Stimulated activated CD8-positive, alpha-beta memory T cell treated with anti-CD3 and anti-CD28 coated beads, Interleukin-2, amount 100 ng/mL, for 1 hour (primary cell): ENCODE measurements at places on chromosomes 7 and 10.

DNA sequence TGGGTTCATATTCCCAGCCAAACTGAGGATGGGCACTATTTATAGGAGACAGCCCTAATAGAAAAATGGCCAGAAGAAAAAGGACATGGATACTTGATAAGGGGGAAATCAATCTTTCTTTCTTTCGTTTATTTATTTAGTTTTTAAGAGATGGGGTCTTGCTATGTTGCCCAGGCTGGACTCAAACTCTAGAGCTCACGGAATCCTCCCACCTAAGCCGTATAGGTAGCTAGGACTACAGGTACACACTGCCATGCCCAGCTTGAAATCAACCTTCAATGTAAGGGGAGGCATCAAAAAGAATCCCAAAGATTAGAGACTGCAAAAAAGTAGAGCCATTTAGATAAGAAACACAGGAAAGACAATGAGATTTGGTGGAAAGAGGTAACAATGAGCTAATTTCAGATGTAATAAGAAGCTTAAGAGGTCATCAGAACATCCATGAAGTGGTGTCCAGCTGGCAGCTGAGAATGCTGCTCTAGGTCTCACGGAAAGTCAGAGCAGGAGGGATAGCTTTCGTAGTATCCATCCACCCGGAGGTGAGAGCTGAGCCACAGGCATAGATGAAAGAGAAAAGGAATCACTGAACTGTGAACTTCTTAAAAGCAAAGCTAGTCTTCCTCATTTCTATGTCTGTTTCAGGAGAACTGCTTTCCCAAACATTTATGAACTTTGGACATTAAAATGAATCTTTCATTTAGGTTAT, 10.5 kb upstream of the ABLIM1 start:
- no peak for DNase-seq

- no peak for DNase-seq
Observed at GRCh38 chr10:124599588-124600050, 138.0 kb downstream of the LHPP start.

GRCh38 chr7:76372984-76373833, 14.4 kb upstream of the YWHAG start:
- no peak for DNase-seq

DNA sequence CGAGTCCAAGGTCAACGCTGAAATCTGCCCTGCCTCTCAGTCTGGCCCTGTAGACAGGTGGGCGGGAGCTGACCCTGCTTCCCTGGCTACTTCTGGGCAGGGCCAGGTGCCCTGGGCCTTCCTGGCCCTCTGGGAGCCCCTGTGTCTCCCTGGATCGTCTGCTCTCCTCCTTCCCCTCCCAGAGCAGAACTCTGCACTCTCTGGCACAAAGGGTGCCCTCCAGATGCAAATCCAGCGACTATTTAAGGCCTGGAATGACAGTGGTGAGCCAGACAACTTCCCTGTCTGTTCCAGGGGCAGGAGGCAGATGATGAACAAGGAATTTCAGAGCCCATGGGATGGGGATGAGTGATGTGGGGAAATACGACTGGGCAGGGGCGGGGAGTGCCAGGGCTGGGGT, 63.4 kb downstream of the C10orf105 start:
- DNase-seq, result no peak

- no peak for DNase-seq
Observed at GRCh38 chr10:69963835-69964710, 88.6 kb upstream of the MACROH2A2 start.

DNA sequence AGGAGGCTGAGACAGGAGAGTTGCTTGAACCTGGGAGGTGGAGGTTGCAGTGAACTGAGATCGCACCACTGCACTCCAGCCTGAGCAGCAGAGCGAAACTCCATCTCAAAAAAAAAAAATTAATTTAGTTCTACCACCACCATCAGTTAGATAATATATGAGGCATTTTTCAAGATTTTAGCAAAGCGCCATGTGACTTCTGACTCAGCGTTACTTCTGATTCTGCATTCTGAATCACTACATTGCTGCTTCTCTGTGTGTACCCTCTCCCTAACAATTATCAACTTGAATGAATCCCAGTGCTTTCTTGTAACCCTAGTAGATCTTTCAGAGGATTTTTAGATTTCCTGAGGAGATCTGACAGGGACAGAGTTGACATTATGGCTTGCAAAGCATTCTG, 176.8 kb upstream of the SORCS1 start:
- no peak for DNase-seq

DNA sequence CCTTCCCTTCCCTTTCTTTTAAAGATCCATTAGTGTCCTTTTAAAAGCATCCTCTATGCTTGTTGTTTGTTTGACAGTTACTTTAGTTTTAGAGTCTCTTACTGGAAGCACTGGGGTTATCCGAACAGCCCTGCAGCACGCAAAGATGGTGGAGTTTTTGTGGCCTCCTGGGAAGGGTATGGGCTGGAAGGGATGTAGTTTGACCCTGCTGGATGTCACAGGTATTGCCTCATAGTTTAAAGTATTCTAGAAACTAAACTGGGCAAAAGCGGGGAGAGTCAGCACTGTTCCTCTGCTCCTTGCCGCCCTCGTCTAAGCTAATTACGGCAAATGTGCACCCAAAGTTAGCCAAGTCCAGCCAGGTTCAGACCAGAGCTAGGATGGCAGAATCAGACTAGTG, 35.8 kb upstream of the GNAI1 start:
- no peak for DNase-seq

DNA sequence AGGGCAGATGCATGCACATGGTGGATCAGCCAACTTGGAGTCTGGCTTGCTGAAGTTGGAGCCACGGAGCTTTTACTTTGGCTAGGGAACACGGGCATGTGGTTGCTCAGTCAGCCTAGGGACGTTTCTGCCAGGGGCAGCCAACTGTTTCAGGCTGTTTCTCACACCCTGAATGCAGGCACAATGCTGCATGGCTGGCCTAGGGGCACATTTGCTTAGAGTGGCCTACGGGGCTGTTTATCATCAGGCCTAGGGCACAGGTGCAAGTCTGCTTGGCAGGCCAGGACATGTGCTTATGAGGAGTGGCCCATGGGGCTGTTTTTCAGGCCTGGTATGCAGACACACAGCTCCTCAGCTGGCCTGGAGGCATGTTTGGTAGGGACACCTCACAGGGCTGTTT, 107.4 kb downstream of the GSAP start:
- DNase-seq, result no peak

GRCh38 chr7:95596198-95597063, at the start of gene PDK4:
PDK4 (minus strand) TSS chr7:95596516; CDS start chr7:95596293, 223 bp downstream.
- no peak for DNase-seq

- no peak for DNase-seq
Observed at GRCh38 chr7:14228341-14228740, 238.9 kb upstream of the ETV1 start.

GRCh38 chr10:48682265-48682664, 2.4 kb upstream of the WDFY4 start:
- DNase-seq, result no peak

- no peak for DNase-seq
Observed at GRCh38 chr10:120950051-120950561, 98.9 kb downstream of the WDR11 start.

GRCh38 chr10:119346095-119346832, 138.9 kb downstream of the GRK5 start:
- no peak for DNase-seq

DNA sequence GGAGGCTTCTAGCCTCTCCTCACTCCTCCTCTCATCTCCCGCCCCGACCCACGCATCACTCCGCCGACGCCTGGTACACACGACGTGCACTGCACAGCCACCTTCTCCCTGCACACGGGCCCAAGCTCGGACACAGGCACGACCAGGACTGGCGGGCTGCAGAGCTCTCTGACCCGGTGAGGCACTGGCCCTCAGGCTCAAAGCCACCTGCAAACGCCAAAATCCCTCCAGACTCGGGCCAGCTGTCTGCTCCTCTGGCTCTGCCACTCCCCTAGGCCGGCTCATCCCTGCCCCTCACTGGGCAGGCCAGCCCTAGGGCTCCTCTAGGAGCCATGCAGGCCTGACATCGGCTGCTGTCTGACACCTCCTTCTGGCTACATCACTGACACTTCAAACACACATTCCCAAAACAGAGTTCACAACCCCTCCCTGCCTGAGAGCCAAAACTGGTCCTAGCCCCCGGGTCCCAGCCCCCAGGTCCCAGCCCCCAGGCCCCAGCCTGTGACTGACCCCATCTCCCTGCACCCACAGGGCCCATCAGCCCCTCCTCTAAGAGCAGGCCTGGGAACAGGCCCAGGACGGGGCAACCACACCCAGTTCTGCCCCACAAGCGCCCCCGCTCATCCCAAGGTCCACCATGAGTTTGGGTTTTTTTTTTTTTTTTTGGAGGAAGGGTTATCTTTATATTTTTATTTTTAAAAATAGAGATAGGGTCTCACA, 35.1 kb downstream of the MAD1L1 start:
- DNase-seq, result no peak

DNA sequence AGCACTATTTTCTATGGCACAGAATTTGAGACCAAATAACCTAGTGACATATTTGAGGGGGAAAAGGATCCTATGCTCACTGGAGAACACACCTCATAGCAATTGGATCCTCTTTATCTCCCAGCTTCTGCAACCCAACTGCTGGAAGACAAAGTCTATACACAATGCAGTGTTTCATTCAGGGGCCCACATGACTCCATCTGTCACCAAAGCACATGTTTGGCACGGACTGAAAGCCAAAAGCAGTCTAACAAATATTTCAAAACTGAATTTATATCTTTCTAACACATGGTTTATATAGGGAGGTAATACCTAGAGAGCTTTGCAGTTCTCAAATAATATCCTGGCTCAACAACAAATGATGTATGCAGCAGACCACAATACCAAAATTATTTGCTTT, 39.2 kb downstream of the ADAM12 start:
- no peak for DNase-seq

GRCh38 chr10:77287647-77288120, 349.9 kb downstream of the KCNMA1 start:
- no peak for DNase-seq

DNA sequence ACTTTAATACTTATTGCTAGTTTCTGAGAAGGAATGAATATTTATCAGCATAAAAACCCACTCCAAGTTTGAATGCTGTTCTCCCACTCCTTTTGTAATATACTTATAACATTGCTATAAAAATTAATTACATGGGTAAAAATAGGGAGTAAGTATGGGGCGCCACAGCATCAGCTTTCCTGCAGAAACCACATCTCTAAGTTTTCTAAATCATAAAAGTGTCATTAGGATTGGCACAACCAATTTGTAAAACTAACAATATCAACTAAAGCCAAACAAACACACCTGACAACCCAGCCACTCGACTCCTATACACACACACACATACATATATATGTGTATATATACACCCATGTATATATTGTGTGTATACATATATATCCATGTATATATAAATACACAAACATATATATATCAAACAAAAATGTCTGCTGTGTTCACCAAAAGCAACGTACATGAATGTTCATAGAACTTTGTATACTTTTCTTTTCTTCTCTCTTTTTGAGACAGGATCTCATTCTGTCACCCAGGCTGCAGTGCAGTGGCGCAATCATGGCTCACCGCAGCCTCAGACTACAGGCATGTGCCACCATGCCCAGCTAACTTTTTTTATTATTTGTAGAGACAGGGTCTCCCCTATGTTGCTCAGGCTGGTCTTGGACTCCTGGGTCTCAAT, 14.8 kb upstream of the LRRC17 start:
- no peak for DNase-seq

DNA sequence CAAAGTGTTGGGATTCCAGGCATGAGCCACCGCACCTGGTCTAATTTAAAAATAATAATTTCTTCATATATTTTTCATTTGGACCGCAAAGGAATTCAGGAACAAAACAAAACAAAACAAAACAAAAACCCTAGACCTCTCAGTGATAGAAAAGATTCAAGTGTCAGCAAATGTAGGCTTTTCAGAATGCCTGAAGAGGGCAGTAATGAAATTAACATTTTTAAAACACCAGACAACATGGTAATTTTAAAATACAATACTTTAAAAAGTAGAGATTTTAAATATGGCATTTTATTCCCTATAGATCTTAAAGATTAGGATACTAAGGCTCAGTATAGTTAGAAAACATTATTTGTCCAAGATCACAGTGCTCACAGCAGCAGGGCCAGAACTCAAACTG, 36.6 kb downstream of the DNMBP start:
- no peak for DNase-seq

GRCh38 chr7:90923541-90923997, 327.4 kb downstream of the CDK14 start:
- no peak for DNase-seq

- DNase-seq, result no peak
Observed at GRCh38 chr10:121305066-121305465, 293.2 kb downstream of the FGFR2 start.

GRCh38 chr10:130471486-130471885, 335.3 kb downstream of the GLRX3 start:
- no peak for DNase-seq

DNA sequence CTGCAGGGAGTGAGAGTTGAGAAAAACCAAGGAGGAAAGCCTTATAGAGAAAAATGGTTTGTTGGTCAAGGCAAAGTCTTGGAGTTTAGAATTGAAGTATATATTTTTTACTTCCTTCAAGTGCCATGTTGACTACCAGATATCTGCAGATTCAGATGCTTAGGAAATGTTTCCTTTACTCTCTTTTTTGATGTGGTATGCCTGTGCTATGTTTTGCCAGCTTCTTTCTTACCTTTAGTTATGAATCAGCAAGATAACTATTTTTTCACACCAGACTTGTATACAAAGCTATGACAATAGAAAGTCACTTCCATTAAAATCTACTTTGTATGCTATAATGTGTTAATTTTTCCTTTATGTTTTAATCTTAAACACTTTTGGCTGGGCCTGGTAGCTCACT, 3.6 kb downstream of the R3HCC1L start:
- DNase-seq, result no peak

- no peak for DNase-seq
Observed at GRCh38 chr10:31321396-31321941, 2.5 kb downstream of the ZEB1 start.

GRCh38 chr10:88735661-88736060, 24.2 kb upstream of the LIPN start:
- DNase-seq, result no peak

DNA sequence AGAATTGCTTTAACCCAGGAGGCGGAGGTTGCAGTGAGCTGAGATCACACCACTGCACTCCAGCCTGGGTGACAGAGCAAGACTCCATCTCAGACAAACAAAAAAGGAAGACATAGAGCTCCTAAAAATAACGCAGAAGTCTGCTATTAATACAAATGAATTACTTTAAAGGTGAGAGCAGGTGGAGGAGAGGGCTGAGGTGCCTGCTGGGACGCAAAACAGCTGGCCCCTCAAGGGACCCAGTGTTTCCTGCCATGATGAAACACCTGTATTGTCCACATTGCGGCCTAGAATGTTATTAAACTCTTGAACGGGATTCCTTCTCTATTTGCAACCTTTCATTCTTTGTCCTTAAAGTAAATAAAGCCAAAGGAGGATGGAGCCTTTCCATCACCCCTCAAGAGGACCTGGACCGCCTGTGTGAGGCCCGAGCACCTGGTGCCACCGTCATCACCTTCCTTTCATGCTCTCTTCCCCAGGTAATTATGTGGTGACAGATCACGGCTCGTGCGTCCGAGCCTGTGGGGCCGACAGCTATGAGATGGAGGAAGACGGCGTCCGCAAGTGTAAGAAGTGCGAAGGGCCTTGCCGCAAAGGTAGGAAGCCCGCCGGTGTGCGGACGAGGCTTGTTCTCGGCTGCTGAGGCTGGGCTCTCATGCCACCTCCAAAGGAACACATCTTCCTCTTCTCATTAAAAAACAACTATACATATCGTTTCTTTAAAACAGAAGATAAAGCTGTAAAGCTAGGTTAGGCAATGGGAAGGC, 136.7 kb downstream of the EGFR start:
- no peak for DNase-seq
